ENCODE measurements at places on chromosomes 4 and X. TPM values are rescaled to one million over a fixed set of nuclear protein-coding genes. Genes with fewer than 3 reads are reported as not detected.

- H3K27me3 ChIP-seq = no peaks in the 10 kb centered on the region
- DNase-seq = no peak
- H3K4me3 ChIP-seq = no peak overlapping the region
- H3K4me1 ChIP-seq = no peaks in the 10 kb centered on the region
- no peak overlapping the region for H3K27ac ChIP-seq
These were observed 88.2 kb downstream of the RBM46 start for GRCh38 chr4:154869301-154869700.

DNA sequence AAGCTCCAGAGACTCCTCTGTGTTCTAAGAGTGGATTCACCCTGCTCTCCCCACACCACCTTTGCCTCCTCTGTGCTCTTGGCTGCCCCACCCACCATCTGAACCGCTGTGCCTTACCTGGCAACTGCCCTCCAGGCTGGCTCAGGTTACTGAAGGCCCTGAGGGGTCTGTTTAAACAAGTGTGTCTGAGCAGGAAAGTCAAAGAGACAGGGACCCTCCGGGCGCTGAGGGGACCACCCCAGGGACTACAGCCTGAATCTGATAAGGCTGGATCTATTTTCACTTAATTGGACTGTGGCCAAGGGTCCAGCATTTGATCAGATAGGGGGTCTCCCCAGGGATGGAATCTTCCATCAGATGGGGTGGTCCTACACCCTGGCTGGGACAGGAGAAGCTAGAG is 10.4 kb upstream of the MSX1 start:
- H3K4me1 ChIP-seq = peaks cover 15% of the 10 kb centered on the region
- H3K27ac ChIP-seq = no peak overlapping the region
- H3K27me3 ChIP-seq = peaks cover 98% of the 10 kb centered on the region
- DNase-seq = peak; percentile 27
- H3K36me3 ChIP-seq = no peaks in the 10 kb centered on the region
- H3K4me3 ChIP-seq = no peak overlapping the region

Gene SLC6A8
- polyA plus RNA-seq = 3.2 TPM

DNA sequence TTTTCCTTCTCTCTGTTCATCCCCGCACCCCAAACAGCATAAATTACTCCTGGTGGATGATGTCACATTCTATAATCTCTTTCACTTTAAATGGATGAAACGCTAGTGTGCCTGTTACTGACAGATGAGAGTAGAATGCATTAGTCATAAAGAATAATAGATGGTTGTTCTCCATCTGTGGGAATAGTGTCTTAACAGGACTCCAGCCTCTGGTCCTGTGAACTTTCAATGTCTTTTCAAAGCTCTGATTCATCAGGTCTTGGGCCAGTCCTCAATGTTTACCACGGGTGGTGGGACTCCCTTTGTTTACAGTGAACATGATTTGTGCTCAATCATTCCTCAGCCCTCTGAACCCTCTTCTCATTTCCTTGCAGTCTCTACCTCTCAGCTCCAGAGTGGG is 182.6 kb downstream of the GABRB1 start:
- no peak for DNase-seq
- no peak overlapping the region for H3K27ac ChIP-seq
- no peak overlapping the region for H3K4me3 ChIP-seq
- no peaks in the 10 kb centered on the region for H3K4me1 ChIP-seq
- no peaks in the 10 kb centered on the region for H3K27me3 ChIP-seq
- no peaks in the 10 kb centered on the region for H3K36me3 ChIP-seq

DNA sequence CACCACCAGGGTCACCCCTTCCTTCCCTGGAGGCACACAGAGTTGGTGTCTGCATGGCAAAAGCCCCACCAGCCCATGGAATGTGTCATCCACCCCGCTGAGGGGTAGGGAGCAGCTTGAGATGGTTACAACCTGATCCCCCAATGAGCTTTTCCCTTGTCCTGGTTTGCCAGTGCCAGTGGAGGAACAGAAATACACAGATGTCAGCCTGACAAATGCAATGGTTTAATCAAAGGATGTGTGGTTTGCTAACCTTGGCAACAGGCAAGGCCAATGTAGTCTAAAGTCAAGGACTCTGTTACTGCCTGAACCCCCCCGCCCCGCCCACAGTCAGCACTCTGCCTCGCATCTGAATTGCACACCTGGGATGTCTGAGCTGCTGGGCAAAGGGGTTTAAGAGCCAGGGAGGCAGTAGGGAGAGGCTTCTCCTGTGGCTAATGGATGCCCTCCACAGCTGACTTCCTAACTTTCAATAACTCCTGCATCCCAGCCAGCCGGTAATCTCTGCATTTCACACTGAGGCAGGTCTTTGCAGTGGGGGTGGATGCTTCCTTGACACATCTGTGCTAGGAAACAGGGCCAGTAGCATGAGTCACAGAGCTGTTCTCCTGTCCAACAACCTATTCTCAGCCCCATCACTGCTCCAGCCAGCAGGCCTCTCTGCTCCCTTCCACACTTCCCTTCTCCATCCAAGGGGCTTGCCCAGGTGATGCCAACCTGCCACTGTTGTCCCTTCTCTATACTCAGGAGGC is 137.5 kb downstream of the AMMECR1 start:
- H3K4me3 ChIP-seq = no peak overlapping the region
- no peaks in the 10 kb centered on the region for H3K27me3 ChIP-seq
- DNase-seq = no peak

- H3K27me3 ChIP-seq = no peaks in the 10 kb centered on the region
- peak within 1 kb of the TSS; percentile 93 for H3K4me3 ChIP-seq
- peaks cover 5% of the 10 kb centered on the region for H3K4me1 ChIP-seq
These were observed at the start of gene NAA10 for GRCh38 chrX:153934762-153935325. NAA10 (minus strand) TSS chrX:153935037; CDS start chrX:153934904, 133 bp downstream.

All from spleen (tissue), 13 donors.